ENCODE measurements at places on chromosomes 2 and 18.

DNA sequence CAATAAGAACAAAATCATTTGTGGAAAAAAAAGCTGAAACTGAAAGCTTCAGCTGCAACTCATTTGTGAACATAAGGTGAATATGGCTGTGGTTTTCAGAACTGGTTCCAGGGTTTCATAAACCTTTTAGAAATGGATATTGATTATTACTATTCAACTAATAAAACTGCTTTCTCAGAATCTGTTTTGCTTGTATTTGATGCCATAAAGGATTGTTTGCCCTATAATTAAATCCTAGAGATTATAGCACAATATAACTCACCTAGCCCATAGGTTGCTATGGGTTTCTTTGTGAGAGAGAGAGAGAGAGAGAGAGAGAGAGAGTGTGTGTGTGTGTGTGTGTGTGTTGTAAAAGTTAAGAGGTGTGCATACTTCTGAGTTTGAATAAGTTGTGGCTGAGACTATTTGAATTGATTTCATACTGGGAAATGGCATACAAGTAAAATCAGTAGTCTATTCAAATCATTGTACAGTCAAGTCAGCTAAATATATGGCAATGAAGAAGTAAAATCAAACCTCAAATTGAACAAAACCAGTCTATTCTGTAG is 339.2 kb downstream of the ARHGAP15 start:
- no peak overlapping the region for H3K4me3 ChIP-seq
- no peaks in the 10 kb centered on the region for H3K4me1 ChIP-seq
- no peak for DNase-seq
- H3K36me3 ChIP-seq = no peaks in the 10 kb centered on the region

- H3K4me3 ChIP-seq = no peak overlapping the region
- H3K27ac ChIP-seq = no peak overlapping the region
- no peaks in the 10 kb centered on the region for H3K27me3 ChIP-seq
- DNase-seq = no peak
- no peaks in the 10 kb centered on the region for H3K4me1 ChIP-seq
Observed at GRCh38 chr18:64791236-64791635, 642.3 kb upstream of the LINC00305 start.

GRCh38 chr2:126788652-126789051 is 110.0 kb upstream of the TEX51 start:
- no peak for DNase-seq
- H3K4me1 ChIP-seq = no peaks in the 10 kb centered on the region
- H3K36me3 ChIP-seq = no peaks in the 10 kb centered on the region
- peaks cover 9% of the 10 kb centered on the region for H3K27me3 ChIP-seq
- no peak overlapping the region for H3K27ac ChIP-seq

DNA sequence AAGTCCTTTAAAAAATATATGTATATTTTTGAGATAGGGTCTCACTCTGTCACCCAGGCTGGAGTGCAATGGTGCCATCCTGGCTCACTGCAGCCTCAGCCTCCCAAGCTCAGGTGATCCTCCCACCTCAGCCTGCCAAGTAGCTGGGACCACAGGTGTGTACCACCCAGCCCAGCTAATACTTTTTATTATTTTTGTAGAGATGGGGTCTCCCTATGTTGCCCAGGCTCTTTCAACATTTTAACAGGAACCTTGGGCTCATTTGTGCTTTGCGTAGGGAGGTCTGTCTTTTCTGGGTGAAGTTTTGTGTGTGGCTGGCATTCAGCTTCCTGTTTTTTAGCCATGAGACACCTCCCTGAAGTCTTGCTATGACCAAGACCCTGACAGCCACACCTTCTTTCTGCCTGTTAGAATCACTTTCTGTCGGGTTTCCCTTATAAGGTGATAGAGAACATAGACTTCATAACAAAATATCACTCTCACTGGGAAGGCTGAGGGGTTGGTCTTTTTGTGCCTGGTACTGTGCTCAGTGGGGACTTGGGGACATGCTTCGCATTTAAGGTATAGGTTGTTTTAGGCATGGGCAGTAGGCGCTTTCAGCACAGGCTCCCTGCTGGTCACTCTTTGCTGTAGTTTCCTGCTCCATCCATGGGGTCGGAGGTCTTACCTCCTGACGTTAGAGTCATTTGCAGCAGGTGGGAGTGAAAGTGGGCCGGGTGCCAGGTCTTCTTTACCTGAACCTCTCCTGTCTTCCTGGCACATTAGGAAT is 3.4 kb downstream of the RAB31 start:
- H3K4me1 ChIP-seq = peaks cover 75% of the 10 kb centered on the region
- no peak for DNase-seq
- H3K36me3 ChIP-seq = no peaks in the 10 kb centered on the region
- H3K27ac ChIP-seq = peak overlapping the region; percentile 72
- H3K27me3 ChIP-seq = no peaks in the 10 kb centered on the region
- H3K4me3 ChIP-seq = no peak overlapping the region

- H3K36me3 ChIP-seq = no peaks in the 10 kb centered on the region
- no peak for DNase-seq
- no peaks in the 10 kb centered on the region for H3K4me1 ChIP-seq
- no peaks in the 10 kb centered on the region for H3K27me3 ChIP-seq
- H3K4me3 ChIP-seq = no peak overlapping the region
Observed at GRCh38 chr18:5534845-5535244, 9.0 kb downstream of the EPB41L3 start.

GRCh38 chr18:68796936-68797690 is 767 bp upstream of the CCDC102B start:
- H3K36me3 ChIP-seq = no peaks in the 10 kb centered on the region
- no peak overlapping the region for H3K27ac ChIP-seq
- no peaks in the 10 kb centered on the region for H3K27me3 ChIP-seq
- H3K4me1 ChIP-seq = no peaks in the 10 kb centered on the region

- no peak for DNase-seq
- no peak overlapping the region for H3K4me3 ChIP-seq
- H3K36me3 ChIP-seq = no peaks in the 10 kb centered on the region
- no peaks in the 10 kb centered on the region for H3K4me1 ChIP-seq
- no peaks in the 10 kb centered on the region for H3K27me3 ChIP-seq
Observed at GRCh38 chr18:7557973-7558372, 9.1 kb upstream of the PTPRM start.

DNA sequence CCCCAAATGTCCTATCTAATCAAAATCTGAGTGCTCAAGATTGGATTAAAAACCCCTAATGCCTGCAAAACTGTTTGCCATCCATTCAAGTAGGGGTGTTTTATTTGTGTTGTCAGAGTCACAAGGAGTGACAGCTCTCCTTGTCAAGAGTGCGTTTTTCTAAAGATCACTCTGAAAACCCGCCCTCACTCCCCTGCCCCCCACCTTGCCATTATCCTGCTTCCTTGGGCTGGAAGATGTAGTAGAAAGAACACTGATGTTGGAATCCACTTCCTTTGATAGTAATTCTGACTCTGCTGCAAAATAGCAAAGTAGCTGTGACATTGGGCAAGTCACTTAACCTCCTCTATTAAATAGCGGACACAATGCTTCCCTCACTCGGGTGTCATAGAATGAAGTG is 155.6 kb downstream of the TSN start:
- DNase-seq = no peak
- no peaks in the 10 kb centered on the region for H3K4me1 ChIP-seq
- H3K36me3 ChIP-seq = no peaks in the 10 kb centered on the region
- peaks cover 21% of the 10 kb centered on the region for H3K27me3 ChIP-seq
- H3K4me3 ChIP-seq = no peak overlapping the region
- no peak overlapping the region for H3K27ac ChIP-seq

DNA sequence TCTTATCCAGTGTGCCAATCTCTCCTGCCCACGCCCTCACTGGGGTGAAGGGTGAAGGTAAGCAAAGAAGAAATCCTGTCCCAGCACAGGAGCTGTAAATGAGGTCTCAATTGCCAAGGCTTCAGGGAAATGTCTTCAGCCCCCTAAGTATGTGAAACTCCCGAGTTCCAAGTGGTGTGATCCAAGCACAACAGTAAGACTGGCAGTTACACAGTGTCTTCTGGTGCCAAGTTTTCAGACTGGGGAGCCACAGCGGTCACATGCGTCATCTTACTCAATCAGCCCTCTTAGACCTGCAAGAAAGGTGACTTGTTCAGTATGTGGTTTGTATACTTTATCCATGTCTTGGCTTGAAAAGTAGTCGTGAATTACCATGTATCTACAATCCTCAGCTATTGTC is 55.0 kb upstream of the SPRED2 start:
- H3K36me3 ChIP-seq = no peaks in the 10 kb centered on the region
- no peak overlapping the region for H3K27ac ChIP-seq
- H3K27me3 ChIP-seq = no peaks in the 10 kb centered on the region
- H3K4me3 ChIP-seq = no peak overlapping the region

DNA sequence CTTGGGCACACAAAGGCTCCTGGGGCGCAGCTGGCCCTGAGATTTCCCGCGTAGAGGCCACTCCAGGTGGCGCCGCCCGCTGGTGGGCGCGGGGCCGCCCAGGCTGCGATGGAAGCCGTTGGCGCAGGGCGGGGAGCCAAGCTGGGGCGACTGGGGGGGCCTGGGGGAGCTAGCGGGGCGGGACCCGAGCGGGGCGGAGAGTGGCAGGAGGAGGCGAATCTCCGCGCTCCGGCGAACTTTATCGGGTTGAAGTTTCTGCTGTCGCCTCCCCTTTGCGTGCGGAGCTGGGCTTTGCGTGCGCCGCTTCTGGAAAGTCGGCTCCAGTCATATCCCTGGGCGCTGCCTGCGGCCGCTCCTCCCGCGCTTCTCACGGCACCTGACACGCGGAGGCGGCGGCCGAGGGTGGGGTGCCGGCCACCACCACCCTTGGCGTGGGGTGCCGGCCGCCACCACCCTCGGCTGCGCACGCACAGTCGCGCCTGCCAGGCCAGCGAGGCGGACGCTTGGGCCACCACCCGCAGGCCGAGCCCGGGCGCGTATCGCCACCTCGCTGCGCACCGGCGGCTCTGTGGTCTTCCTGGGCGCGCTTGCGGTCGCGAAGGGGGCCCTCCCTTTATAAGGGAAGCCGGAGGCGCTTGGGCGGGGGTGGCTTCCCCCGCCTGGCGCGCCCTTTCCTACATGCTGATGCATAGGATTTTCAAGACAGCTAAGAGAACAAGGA is 919 bp upstream of the CYP1B1 start:
- no peak for DNase-seq
- H3K36me3 ChIP-seq = no peaks in the 10 kb centered on the region
- peak overlapping the region; percentile 92 for H3K27ac ChIP-seq
- H3K27me3 ChIP-seq = no peaks in the 10 kb centered on the region
- H3K4me1 ChIP-seq = peaks cover 20% of the 10 kb centered on the region

- H3K4me3 ChIP-seq = no peak overlapping the region
- no peak for DNase-seq
- H3K4me1 ChIP-seq = no peaks in the 10 kb centered on the region
- no peak overlapping the region for H3K27ac ChIP-seq
- no peaks in the 10 kb centered on the region for H3K36me3 ChIP-seq
Observed at GRCh38 chr2:184611361-184612085, 13.2 kb downstream of the ZNF804A start.

GRCh38 chr2:159454185-159454584 is 162.2 kb downstream of the BAZ2B start:
- no peak overlapping the region for H3K4me3 ChIP-seq
- no peaks in the 10 kb centered on the region for H3K4me1 ChIP-seq
- DNase-seq = peak; percentile 30
- H3K36me3 ChIP-seq = no peaks in the 10 kb centered on the region

DNA sequence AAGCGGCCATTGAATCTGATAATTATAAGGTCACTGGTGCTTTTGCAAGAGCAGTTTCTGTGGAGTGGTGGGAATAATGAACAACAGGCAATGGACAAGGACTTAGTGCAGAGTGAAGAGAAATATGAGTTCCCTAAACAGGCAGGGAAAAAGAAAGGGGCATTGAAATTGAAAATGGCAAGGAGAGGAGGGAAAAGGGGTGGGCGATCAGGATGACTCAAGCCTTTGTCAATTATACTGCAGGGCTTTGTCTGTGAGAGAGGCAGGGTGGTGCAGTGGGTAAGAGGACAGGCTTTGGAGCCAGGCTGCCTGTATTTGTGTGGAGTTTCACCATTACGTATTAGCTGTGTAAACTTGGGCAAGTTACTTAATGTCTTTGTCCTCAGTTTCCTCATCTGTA is 29.5 kb upstream of the PAIP2B start:
- H3K27me3 ChIP-seq = peaks cover 10% of the 10 kb centered on the region
- no peaks in the 10 kb centered on the region for H3K36me3 ChIP-seq
- no peak overlapping the region for H3K27ac ChIP-seq

- no peaks in the 10 kb centered on the region for H3K36me3 ChIP-seq
- H3K4me1 ChIP-seq = no peaks in the 10 kb centered on the region
- DNase-seq = no peak
- H3K27me3 ChIP-seq = peaks cover 16% of the 10 kb centered on the region
- H3K4me3 ChIP-seq = no peak overlapping the region
- H3K27ac ChIP-seq = no peak overlapping the region
Observed at GRCh38 chr2:159895258-159896065, 97.5 kb upstream of the CD302 start.

- no peak for DNase-seq
- H3K4me3 ChIP-seq = no peak overlapping the region
- H3K4me1 ChIP-seq = no peaks in the 10 kb centered on the region
- no peaks in the 10 kb centered on the region for H3K27me3 ChIP-seq
- peaks cover 13% of the 10 kb centered on the region for H3K36me3 ChIP-seq
Observed at GRCh38 chr2:216210701-216211540, 101.8 kb downstream of the XRCC5 start.

GRCh38 chr2:165697748-165698443 is 96.2 kb downstream of the GALNT3 start:
- H3K4me3 ChIP-seq = no peak overlapping the region
- H3K4me1 ChIP-seq = no peaks in the 10 kb centered on the region
- H3K27me3 ChIP-seq = no peaks in the 10 kb centered on the region
- H3K27ac ChIP-seq = no peak overlapping the region
- H3K36me3 ChIP-seq = no peaks in the 10 kb centered on the region

DNA sequence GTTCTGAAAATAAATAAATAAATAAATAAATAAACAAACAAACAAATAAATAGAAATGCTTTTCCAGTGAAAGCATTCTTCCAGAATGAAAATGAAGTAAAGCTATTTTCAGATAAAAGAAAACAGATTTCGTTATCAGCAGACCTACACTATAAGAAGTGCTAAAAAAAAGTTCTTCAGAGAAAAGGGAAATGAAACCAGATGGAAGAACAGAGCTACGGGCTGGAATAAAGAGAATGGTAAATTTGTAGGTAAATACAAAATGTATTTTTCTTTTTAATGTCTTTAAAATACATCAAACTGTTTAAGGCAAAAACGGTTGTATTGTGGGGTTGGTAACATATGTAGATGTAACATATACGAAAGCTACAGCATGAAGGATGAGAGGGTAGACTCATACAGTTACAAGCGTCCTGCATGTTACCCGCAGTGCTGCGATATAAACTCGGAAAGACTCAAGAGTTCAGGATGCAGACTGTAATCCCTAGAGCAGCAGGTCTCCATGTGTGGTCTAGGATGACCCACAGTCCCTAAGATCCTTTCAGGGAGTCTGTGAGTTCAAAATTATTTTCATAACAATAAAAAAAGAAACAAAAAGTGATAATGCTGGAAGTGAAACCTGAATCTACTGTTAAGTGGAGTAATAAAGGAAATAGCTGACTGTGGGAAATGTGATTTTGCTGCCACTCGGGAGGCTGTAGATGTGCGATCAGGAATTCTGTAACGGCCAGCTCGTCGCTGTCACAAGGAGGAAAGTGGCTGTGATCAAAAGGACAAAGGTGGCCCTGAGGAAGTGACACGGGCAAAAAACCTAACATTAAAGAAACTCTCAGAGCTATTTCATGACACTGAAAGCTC is 5.3 kb upstream of the RAB12 start:
- H3K4me1 ChIP-seq = peaks cover 3% of the 10 kb centered on the region
- peaks cover 9% of the 10 kb centered on the region for H3K27me3 ChIP-seq
- H3K27ac ChIP-seq = no peak overlapping the region
- H3K4me3 ChIP-seq = peak overlapping the region; percentile 14
- H3K36me3 ChIP-seq = no peaks in the 10 kb centered on the region
- DNase-seq = no peak

Data from Panc1 (cell line).